ENCODE measurements at places on chromosomes 4 and X. TPM values are rescaled to one million over a fixed set of nuclear protein-coding genes. Genes with fewer than 3 reads are reported as not detected.

DNA sequence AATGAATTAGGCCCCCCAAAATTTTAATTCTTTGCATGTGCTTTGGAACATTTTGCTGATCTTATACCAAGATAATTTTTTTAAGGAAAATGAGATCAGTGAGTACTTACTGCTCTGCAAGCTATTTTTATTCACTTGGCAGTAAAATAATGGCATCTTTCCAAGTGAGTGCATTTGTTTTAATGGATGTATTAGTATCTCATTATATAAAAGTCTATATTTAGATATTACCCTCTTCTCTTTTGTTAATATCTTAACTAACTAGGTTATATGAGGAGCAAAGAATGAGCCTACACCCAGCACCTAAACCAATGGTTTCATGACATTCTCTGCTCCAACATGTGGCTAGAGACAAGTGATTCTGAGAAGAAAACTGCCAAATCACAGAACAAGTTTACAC, 21.1 kb upstream of the ARAF start:
- DNase-seq = no peak

- DNase-seq = no peak
Observed at GRCh38 chr4:1207157-1207470, 34.7 kb upstream of the SPON2 start.

- no peak for DNase-seq
Observed at GRCh38 chr4:90074322-90074886, 52.8 kb upstream of the CCSER1 start.

GRCh38 chr4:28009541-28009940, 1148.9 kb downstream of the STIM2 start:
- no peak for DNase-seq

GRCh38 chrX:57453901-57454300, 137.9 kb upstream of the ZXDB start:
- peak; percentile 41 for DNase-seq

Gene VEGFD
- total RNA-seq = not detected

Gene CDX4
- total RNA-seq = not detected

DNA sequence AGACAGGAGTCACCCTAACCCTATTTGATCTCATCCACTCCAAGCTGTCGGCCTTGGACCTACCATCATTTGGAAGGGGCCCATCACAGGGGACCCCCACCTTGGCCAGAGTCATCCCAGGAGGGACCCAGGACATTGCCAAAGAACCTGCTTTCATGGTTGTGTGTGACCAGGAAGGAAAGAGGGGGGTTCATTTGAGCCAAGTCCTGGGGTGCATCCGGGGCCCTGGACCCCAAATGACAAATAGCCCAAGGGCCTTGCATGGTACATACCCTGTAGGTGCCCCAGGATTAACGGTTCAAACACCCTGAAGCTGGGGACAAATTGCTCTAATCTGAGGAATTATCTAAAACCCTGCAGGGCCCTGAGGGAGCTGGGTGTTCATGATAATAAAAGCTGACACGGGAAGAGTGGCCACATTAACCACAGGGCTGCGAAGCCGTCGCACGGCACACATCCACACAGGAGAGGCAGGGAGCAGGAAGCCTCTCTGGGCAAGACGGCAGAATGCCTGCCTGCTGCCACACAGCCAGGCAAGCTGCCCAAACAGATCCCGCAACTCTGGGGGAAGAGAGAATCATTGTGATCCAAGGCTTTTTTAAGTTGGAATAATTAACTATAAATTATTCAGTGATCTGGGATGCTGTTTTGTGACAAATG, 28.2 kb upstream of the PPP2R2C start:
- no peak for DNase-seq

Gene NWD2
- not detected for total RNA-seq

Gene GAGE1
- not detected for total RNA-seq

Gene FRAS1
- 0.05 TPM for total RNA-seq

GRCh38 chr4:11765849-11766453, 337.3 kb upstream of the HS3ST1 start:
- no peak for DNase-seq

- no peak for DNase-seq
Observed at GRCh38 chr4:29756966-29757365, 963.2 kb upstream of the PCDH7 start.

Gene C4orf50
- 0.82 TPM for total RNA-seq

DNA sequence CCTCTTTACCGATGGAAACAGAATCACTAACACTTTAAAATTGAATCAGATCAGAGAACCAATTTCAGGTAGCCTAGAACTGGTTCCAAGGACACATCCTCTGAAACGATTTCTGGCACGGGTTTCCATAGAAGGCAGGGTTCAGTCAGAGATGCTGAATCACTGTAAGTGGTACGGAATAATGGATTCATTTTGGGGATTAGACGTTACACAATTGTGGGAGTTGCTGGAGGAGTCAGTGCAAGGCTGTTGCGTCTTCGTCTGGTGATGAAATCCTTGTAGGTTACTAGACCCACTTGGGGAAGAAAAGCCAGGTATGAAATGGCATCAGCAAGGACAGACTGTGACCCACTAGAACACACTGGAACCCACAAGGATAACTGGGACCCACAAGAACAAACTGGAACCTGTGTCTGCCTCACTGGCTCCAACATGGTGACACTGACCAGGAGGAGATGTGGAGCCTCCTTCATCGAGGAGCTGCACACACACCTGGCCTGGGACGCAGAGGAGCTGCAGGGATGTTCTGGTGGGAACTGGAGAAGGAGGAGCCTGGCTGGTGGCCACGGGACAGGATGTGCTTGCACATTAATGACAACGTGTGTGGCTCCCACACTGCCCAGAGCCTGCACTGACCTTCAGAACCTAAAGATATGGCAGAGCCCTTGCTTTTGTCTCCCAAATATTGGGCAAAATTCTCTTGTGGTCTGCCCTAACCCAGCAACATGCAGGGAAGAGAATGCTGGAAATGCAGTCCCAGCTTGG, 105.1 kb downstream of the TRAPPC11 start:
- DNase-seq = no peak

Gene BMPR1B
- not detected for total RNA-seq

DNA sequence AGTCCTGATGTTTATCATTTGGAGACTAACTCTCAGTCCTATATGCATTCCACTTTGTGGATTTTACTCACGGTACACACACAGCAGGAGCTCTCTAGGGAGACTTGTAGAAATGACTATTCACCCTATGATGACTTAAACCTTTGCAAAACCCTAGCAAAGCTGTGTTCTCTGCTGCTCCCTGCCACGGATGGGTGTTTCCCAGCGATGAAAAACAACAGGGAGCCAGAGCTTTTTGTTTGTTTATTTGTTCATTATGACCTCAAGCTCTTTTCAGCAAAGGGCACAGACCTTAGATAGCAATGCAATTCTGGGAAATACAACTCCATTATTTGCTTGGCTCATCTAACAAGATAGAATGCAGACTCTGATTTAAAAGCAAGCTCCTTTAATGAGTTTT, 156.6 kb downstream of the GRIA3 start:
- DNase-seq = no peak

GRCh38 chr4:125353131-125353530, 38.4 kb downstream of the FAT4 start:
- DNase-seq = no peak

GRCh38 chr4:3829956-3830773, 64.0 kb downstream of the ADRA2C start:
- no peak for DNase-seq

DNA sequence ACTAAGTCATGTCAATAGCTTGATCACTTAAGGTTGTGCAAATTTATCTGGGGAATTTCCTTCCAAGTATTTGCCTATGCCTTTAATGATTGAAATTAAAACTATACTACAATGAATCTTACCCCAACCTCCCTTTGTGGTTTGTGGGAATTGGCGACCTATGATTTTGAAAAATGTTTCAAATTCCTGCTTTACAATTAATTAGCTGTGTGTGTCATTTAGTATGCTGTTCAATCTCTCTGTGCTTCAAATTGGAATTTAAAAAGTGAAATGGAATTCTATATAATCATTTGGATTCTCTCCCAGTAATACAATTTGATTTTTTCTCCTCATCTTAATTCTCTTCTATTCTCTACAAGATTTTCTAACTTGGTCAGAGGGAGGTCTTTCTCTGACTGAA, 2319.5 kb downstream of the ARAP2 start:
- DNase-seq = no peak

Gene F9
- not detected for total RNA-seq

Gene DUSP9
- 0.09 TPM for total RNA-seq

DNA sequence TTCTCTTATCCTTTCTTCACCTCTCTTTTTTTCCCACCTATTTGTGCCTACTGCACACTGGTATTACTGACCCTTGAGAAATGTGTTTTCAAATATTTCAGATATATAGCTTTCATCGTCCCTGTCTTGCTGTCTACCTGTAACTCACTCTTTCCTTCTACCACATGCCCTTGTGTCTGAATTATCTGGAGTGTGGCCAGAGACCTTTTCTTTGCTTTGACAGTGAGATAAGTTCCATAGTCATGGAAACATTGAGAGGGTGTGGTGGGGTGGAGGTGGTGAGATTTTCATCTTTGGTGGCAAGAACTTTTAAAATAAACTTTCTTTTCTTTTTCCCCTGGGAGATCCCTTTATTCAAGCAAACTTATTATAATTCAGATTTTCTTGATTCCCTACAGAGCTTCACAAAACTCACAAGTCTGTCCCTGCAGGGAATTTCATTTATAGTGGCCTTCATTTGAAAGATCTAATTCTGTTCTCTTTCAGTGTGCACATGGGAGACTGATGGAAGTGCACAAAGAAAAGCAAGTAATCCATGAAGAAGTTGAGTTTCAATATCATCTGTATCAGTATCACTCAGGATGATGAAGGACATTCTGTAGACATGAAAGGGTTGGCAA, 95.7 kb downstream of the SH2D1A start:
- no peak for DNase-seq

- DNase-seq = no peak
Observed at GRCh38 chrX:140944710-140945109, 57.7 kb upstream of the SPANXB1 start.

Gene SCRG1
- not detected for total RNA-seq

- no peak for DNase-seq
Observed at GRCh38 chr4:90078440-90078839, 48.8 kb upstream of the CCSER1 start.

DNA sequence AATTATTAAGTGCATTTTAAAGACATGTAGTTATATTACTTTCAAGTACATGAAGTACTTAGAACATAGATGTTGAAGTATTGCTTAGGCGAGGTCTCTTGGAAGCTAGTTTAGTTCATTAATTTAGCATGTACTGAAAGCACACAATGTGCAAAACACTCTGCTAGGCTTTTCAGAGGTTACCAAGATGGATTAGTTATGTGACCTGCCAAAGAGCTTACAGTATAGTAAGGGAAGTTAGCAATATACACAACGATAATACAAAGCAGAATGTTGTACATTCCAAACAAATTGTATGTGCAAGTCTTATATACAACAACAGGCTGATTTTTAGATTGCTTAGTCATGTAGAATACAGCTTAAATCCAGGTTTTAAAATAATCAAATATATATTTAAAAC, 118.5 kb upstream of the NRK start:
- DNase-seq = no peak

GRCh38 chrX:129786210-129786651, 6.5 kb downstream of the SASH3 start:
- DNase-seq = no peak

- DNase-seq = no peak
Observed at GRCh38 chr4:185013417-185014125, 4.7 kb upstream of the HELT start.

DNA sequence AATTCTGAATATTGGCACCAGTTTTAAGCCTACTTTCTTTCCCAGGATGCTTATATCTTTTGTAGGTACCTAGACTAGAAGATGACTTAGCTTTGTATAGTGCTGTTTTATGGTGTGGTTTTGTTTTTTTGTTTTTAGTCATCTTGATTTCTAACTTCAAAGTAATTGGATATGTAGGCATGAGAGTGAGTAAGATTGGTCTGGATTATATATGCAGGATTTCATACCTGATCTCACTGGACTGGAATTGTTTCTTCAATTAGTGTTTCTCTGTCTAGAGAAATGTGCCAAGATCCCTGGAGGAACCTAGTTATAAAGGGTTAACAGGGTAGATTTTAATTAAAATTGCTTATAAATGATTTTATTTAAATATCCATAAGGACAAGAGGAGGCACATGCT, 23.1 kb downstream of the NAP1L5 start:
- DNase-seq = no peak

GRCh38 chr4:8869002-8869897, 2.4 kb downstream of the HMX1 start:
- no peak for DNase-seq
